ENCODE measurements at places on chromosomes 7 and 10.

DNA sequence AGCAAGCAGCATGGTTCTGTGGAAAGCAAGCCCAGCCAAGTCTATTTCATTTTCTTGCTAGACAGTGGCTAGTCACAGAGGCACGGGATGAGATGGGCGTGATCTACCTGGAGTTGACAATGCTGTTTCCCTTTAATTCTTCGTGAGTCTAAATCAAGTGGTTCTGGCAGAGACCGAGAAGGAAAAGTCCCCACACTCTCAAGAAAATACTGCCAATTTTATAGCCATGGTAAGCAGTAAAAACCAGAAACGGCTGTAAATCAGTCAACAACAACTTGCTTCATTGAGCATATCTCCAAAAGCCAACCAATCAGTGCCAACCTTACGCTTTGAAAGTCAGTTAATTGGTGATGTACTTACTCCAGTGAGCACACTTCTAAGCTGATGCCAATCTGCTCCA lies 223.4 kb downstream of the SEC23IP start:
- DNase-seq: no peak

GRCh38 chr7:28024786-28025334 lies 155.7 kb downstream of the JAZF1 start:
- no peak for DNase-seq

GRCh38 chr7:115574681-115575291 lies 455.8 kb downstream of the TFEC start:
- no peak for DNase-seq

GRCh38 chr7:137950263-137950621 lies 51.6 kb downstream of the CREB3L2 start:
- DNase-seq: no peak

- DNase-seq: peak; percentile 59
Observed at GRCh38 chr7:18117482-18117881, 89.8 kb upstream of the PRPS1L1 start.

- no peak for DNase-seq
Observed at GRCh38 chr10:130038019-130038555, 72.5 kb downstream of the C10orf143 start.

DNA sequence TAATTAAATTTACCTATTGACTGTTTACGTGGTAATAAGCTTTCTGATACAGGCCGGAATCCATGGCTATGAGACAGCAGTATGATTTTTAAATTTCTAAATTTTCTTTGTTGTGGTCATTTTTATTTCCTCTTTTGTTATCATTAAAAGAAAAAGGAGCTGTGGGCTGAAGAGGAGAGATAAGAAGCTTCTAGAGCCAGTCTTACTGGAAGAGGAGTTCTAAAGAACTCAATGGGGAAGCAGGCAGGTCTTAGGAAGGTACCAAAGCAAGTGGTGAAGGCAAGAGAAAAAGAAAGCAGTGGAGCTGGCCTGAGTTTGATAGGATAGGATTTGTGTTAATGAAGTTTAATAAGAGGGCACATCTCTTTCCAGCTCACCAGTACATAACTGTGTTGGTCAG lies 1187.8 kb downstream of the CNTNAP2 start:
- no peak for DNase-seq

Data from fibroblast of skin of abdomen (primary cell).